ENCODE measurements at places on chromosomes 5 and 9.
A peak's percentile ranks its signal among the peaks of the same experiment; 100 is the strongest.

GRCh38 chr5:23675456-23675855, 168.0 kb downstream of the PRDM9 start:
- DNase-seq: no peak

- no peak for DNase-seq
Observed at GRCh38 chr5:5039918-5040317, 100.2 kb upstream of the ADAMTS16 start.

DNA sequence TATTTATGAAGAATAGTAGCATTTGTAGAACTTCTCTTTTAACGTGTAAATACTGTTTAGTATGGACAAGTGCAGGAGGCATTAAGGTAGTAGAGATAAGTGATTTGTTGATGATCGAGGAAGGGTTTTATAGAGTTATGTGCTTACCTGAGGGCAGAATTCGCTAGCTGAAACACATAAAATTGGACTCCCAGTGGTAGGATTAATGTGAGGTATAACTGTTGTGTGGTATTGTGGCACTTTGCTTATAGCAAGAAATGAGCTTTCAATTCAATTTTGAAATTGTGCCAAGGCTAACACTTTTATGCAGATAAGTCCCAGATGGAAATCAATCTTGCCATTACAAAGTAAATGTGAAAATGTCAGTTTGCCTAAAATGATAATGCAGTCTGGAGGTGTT, 1.2 kb downstream of the AP3S1 start:
- DNase-seq: no peak

DNA sequence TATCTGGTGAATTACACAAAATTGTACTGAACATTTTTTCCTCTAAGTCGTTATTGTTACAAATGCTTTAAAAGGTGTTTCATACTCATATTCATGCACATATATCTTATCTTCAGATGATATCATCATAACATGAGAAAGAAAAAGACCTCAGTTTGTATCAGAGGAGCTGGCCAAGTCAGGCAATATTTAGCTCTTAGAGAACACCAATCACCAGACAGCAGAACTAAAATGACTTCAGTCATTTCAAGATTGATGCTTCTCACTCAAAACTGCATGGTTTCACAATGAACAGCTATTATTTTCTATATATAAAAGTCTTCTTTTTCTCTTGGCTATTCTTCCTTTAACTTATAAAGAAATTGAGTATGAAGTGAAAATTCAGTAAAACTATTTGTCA, 44.6 kb downstream of the TSSK1B start:
- no peak for DNase-seq

DNA sequence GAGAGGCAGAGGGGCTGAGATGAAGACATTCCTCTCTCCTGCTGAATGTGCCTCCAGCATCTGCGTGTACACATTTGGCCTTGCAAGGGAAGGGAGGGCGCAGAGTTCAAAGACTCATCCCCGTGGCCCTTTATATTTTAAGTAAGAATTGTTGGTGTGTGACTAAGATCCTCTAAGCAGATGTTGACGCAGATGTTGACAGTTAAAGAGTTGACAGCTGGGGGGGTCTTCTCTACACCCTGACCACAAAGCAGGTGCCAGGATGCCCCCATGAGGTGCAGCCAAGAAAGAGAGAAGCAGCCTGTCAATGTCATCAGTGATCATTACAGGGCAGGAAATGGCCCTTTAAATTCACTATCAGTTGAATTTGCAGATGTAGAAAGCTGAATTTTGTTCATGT, 262.9 kb downstream of the IRX1 start:
- DNase-seq: no peak

DNA sequence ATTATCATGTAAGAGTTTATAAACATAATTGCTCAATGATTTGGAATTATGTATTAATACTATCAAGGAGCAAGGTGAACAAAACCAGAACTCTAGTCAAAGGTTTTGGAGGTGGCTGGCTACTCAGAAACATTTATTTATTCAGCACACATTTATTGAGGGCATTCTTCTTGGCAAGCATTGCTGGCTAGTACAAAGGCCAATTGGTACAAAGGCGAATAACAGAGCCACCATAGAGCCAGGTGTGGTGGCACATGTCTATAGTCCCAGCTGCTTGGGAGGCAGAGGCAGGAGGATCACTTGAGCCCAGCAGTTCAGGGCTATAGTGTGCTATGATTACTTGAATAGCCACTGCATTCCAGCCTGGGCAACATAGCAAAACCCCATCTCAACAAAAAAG, 242.1 kb downstream of the CWC27 start:
- DNase-seq: no peak

DNA sequence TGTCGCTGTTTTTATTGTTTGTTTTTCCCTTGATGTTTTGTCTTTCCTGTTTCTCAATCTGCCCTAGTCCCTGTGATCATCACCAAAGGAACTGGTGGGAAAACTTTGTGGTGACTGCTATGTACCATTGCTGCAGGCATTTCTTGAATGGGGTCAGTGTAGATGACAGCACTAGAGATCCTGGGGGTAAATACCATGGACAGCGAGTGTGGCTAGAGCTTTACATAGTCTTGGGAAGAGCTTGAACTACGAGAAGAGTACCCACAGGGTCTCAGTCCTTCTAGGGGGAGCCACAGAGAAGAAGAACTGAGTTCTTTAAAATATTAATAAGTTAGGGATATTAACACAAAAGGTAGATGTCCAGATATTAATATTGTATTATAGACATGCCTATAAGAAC, 138.8 kb downstream of the PAM start:
- no peak for DNase-seq

DNA sequence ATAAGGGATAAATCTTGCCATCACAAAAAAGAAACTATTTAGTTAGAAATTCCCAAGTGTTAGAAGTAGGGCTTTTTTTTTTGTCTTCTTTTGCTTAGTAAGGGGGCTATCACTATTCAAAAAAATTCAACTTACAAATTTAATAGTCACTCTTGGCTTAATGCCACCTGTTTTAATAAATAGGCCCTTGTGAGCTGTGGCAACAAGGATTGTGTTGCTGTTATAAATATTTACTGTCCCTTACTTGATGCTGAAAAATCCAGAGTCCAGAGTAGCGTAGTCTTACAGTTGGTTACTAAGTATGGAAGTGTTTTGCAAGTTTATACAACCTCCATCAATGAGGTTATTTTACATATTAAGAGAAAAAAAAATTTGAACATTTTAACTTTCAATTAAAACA, 21.4 kb upstream of the CEP78 start:
- no peak for DNase-seq

DNA sequence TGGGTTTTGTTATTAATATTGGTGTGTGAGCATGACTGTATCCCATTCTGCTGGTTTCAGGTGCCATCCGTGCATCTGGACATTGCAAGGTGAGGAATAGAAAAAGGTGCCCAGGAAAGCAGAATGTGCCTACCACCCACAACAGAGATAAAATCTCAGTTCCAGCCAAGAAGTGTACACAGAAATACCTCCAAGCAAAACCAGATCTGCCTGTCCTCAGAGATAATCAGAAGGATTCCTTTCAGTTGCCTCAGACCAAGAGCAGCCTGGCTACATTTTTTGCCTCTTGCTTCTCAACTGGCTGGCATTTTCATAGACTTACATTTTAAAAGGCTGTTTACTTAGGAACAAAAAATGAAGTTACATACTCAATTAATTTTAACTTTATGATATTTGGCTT, 12.1 kb upstream of the ABLIM3 start:
- DNase-seq: no peak

GRCh38 chr9:104836767-104837166, 72.8 kb downstream of the NIPSNAP3B start:
- no peak for DNase-seq

DNA sequence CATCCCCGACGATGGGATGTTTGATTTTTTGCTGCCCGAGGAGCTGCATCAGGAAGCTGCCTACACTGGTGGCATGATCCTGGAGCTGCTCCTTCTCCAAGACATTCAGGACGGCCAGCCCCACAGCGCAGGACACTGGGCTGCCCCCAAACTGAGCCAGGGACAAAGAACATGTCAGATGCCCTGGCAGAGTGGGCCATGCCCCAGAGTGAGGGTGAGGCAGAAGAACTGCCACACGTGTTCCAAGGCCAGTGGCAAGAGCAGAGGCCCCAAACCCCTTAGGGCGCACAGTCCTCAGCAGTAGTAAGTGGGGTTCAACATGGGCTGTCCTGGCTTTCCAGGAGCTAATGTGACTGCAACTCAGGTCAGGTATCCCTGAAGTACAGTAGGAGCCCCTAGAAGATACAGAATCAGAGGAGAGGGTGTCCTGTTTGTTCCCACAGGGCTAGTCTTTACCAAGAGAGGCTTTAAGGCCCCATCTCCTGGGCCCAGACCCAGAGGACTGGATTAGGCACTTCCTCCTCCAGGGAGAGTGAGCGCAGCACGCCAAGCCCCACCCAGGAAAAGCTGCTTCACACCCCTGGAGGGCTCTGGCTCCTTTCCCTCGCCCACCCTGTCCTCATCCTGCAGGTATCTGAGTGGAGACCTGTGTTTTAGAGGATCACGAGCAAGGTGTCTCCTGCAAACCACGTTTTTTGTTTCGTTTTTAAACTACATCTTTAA, 11.1 kb downstream of the HNRNPAB start:
- no peak for DNase-seq

GRCh38 chr5:153601377-153601776, 110.9 kb downstream of the GRIA1 start:
- DNase-seq: no peak

- peak; percentile 83 for DNase-seq
Observed at GRCh38 chr5:72166070-72166979, 59.0 kb downstream of the MAP1B start.

DNA sequence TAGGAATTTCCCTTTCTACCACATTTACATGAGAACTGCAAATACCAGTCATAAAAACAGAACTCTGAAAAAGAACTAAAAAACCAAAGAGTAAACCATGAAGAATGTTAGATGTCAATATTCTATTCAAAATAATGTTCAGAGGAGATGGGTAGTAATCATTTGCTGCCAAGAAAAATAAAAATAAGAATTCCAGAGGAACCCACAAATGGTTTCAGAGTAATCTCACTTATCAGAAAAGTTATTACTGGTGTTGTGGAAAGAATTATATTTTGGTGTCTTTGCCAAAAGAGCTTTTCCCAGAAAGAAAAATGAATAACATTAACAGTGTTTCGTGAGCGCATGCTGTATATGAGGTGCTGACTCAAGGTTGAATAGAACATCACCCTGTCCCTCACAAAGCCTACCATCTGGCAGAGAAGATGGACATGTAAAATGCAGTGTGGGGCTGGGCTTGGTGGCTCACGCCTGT, 35.6 kb downstream of the GPR21 start:
- DNase-seq: no peak

- no peak for DNase-seq
Observed at GRCh38 chr5:170576602-170577535, 73.0 kb downstream of the KCNIP1 start.

GRCh38 chr5:168404365-168404764, 81.9 kb upstream of the RARS1 start:
- DNase-seq: peak; percentile 34

DNA sequence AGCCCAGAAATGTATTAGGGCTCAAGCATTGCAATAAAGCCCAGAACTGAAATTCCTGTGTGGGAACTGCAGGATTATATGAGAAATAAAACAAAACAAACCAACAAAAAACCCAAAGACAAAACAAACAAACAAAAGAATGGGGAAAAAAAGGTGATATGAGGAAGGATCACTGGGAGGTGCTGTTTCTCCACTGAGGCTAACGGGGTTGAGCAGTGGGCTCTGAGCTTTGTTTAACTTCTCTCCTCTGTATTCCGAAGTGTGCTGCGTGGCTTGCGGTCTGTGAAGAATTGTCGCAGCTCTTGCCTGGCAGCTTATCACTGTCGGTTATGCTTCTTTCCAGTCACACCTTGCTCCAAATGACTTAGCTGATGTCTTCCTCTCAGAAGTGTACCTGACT, 106.3 kb downstream of the TENT4A start:
- DNase-seq: no peak

GRCh38 chr5:171898879-171899278, 107.6 kb downstream of the FBXW11 start:
- DNase-seq: no peak

- no peak for DNase-seq
Observed at GRCh38 chr5:51902512-51902911, 519.3 kb downstream of the ISL1 start.

- DNase-seq: no peak
Observed at GRCh38 chr5:146103594-146103993, 1.8 kb downstream of the PLAC8L1 start.

GRCh38 chr9:88536023-88536324, 996 bp downstream of the NXNL2 start:
- no peak for DNase-seq

DNA sequence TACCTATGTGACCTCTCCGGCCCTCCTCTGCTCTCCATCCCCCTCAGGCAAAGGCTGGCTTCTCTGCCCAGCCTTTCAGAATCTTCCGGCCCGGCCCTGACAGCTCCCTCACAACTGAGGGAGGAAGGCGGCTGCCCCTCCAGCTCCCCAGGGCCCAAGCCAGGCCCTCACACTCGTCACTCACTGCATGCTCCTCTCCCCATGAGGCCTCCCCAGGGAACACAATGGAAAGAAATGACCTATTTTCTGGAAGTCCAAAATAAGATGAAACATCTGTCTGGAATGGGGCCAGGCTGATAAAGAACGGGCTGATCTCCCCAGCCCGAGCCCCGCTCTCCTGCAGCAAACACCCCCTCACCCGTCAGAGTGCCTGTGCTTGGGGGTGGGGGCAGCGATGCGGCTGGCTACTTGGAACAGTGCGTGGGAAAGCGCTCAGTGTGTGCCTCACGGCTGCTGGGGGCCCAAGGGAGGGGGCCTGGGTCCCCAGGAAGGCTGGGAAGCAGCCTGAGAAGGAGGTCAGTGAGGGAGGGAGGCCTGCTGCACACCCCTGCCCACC, 11.3 kb downstream of the PDGFRB start:
- DNase-seq: no peak

- DNase-seq: no peak
Observed at GRCh38 chr5:10699281-10699874, 61.7 kb downstream of the DAP start.

DNA sequence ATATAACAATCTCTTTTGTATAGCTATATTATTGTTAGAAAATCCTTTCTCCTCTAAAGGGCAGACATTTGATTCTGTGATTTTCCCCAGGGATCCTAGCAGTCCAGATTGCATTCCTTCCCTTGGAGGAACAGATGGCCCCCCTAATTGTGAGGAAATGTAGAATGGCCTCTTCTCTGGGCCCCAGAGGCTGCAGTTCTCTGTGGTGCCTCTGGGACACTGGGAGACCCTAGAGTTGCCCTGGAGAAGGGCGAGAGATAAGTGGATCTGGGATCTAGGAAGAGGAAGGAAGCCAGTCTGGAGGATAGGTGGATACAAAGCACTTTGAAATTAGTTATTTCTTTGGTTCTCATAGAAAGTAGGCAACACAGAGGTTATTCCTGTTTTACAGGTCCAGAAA, 1.9 kb upstream of the HINT2 start:
- no peak for DNase-seq

- DNase-seq: peak; percentile 78
Observed at GRCh38 chr5:36607114-36607571, 737 bp downstream of the SLC1A3 start.

GRCh38 chr5:143314659-143315058, 88.8 kb downstream of the NR3C1 start:
- DNase-seq: no peak

Data from putamen (tissue), 1 donor.